ENCODE measurements at places on chromosomes 12 and 14.

- no peak for DNase-seq
These were observed 80.0 kb upstream of the EGLN3 start for GRCh38 chr14:34030864-34031263.

DNA sequence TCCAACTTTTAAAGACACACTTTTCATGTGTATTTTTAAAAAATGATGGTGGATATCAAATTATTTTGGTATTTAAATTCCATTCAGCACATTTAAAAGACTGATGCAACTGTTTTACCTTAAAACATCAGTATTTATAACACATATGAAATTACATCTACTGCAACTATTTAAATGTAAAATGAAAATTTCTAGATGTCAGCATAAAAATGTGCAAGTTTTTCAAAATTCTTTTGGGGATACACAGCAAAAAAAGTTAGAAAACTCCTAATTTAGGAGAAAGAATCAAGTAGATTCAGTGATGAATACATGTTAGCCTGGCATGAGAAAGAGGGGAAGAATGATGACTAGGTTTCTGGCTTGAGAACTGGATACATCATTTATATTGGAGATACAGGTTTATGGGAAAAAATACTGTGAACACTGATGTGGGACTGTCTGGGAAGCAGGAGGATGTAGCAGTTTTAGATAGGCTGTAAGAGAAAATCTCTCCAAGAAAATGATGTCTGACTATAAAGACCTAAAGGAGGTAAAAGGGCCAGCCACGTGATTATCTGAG is 9.2 kb downstream of the SOS2 start:
- no peak for DNase-seq

DNA sequence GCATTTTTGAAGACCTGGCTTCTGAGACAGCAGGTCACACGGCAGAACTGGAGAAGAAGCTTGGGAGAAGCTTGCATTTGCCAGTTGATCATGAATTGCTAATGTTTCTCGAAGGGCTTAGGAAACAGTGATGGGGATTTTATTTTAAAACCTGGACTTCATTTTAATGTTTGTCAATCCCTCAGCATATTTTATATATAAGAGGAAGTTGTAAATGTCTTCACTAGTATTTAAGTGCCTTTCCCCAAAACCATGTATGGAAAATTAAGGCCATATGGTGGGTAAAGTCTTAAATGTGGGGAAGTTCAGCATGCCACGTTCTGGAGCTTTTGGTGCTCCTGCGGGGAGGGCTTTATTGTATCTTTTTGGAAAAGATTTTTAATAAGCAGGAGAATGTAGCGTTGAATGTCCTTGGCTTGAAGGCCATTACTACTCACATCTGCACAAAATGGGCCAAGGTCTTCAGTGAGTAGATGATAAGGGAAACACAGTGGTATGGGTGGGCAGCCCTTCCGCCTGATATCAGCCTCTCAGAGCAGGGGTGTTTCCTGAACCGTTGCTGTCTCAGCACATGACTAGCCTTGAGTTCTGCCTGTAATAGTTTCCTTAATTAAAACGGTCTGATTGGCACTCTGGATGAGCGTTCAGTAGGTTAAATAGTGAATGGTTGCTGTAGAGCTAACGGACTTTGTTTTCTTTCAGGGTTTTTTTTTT is 511.4 kb downstream of the PCNX1 start:
- DNase-seq = peak; percentile 55

DNA sequence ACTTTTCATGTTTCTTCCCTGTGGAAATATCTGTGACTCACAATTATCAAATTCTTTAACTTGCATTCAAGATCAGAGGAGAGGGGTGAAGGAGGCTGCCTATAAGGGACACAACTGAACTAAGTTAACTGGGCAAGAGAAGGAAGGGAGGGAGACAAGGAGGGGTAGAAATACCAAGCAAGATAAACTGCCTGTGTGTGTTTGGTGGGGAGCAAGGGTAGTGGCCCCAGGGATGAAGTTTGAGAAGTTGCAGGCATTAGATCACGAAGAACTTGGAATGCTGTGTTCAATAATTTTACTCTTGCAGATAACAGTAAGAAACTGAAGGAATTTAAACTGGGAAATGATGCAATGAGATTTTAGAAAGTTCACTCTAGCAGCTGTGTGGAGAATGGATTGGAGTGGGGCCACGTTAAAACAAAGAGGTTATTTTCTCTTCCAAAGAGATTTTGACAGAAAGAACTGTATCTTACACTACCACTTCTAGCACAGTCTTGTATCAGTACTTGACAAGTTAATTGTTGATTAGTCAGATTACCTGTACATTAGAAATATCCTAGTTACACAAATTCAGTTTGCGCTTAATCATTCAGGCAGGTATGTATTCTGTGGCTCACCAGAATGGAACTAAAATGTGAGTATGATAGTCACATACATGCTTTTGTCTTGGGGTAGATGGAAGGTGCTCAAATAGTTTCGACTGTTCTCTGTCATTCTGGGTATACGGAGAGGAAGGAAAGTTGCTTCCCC is 7.4 kb downstream of the PKP2 start:
- DNase-seq = no peak

- no peak for DNase-seq
These were observed 79.5 kb downstream of the OTOGL start for GRCh38 chr12:80178846-80179245.

DNA sequence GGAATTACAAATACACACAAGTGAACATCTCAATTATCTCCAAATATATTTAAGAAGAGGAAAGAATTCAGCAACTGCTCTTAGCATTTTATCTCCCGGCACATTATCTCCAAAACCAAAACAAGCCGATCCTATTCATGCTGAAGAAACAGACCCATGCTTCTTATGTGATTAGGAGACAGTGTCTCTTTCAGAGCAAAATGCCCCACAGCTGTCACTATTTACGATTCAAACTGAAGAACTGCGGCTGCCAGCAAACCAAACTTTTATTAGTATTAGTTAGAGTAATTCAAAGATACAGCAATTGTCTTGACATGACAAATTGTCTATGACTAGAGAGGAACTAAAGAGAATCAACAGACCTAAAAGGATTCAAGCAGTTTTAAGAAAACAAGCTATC is 79.4 kb downstream of the SETD3 start:
- DNase-seq = no peak

DNA sequence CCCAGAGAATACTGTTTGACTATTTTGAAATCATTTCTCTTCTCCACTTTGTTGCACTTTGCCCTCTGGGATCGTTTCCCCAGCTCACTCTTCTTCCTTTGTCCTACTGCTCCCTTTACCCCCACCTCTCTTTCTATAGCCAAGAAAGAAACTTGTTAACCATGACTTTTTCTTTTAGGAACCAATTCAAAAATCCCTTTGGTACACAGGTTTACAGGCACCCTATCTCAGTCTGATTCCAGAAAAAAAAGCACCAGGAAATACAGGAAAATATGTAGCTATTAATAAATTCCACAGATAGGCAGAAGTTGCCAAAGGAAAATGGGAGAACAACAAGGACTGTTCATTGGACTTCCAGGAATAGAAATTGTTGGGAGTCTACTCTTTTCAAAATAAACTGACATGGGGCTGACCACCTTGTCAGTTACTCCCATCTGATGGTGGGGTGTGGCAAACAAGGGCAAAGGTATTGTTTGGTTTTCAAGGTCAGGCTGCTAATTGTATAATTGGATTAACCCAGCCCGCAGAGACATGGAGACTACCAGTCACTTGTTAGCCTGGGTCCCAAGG is 82.4 kb downstream of the CRADD start:
- no peak for DNase-seq
